Uterus (tissue), 4 donors: ENCODE measurements at places on chromosomes 5 and 9. TPM values are rescaled to one million over a fixed set of nuclear protein-coding genes. Genes with fewer than 3 reads are reported as not detected.

Gene GARIN3
- not detected for total RNA-seq

Gene TLE4
- total RNA-seq: 30.9 TPM

DNA sequence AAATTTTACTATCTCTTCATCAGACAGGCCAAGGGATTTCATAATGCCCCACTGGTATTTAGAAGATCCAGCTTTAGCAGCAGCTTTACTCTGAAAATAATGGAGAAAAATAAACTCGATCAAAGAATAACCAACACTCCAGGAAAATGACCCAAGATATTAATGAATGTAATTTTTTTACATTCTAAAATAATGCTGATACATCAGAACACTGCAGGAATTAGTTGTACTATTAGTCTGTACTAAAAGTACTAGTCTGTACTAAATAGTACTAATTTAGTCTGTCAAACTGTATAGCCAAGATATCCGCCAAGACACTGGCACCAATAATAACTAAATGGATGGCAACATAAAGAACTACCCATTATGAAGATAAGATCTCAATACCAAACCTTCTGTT is 18.1 kb downstream of the LARS1 start:
- DNase-seq: no peak

- no peak for DNase-seq
These were observed 176.4 kb downstream of the ARRDC3 start for GRCh38 chr5:91206734-91207133.

GRCh38 chr5:62354028-62354874 is 48.2 kb downstream of the KIF2A start:
- no peak for DNase-seq

GRCh38 chr9:125969868-125970267 is 222.7 kb downstream of the PBX3 start:
- DNase-seq: no peak

DNA sequence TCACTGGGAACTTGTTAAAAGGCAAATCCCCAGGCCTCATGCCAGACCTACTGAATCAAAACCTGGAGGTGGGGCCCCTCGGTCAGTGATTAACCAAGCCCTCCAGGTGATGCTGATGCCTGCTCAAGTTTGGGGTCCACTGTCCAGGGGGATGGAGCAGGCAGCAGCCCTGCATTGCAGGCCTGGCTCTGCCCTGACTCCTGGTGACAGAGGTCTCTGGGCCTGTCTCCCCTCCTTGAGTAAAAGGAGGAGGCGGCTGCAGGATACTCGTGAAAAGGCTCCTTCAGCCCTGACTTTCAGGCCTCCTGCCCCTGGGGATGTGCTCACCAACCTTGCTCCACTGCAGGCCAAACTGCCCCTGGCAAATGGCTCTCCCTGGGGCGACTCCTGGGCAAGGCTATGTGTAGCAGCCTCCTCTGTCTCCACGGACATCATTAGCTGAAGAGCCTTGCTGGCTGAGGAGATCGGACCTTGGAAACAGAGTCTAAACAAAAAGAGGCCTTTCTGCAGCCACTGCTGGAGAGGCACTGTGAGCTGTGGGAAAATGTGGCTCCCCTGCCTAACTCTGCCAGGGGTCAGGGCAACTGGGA is 134.8 kb upstream of the ALDH1B1 start:
- DNase-seq: no peak

DNA sequence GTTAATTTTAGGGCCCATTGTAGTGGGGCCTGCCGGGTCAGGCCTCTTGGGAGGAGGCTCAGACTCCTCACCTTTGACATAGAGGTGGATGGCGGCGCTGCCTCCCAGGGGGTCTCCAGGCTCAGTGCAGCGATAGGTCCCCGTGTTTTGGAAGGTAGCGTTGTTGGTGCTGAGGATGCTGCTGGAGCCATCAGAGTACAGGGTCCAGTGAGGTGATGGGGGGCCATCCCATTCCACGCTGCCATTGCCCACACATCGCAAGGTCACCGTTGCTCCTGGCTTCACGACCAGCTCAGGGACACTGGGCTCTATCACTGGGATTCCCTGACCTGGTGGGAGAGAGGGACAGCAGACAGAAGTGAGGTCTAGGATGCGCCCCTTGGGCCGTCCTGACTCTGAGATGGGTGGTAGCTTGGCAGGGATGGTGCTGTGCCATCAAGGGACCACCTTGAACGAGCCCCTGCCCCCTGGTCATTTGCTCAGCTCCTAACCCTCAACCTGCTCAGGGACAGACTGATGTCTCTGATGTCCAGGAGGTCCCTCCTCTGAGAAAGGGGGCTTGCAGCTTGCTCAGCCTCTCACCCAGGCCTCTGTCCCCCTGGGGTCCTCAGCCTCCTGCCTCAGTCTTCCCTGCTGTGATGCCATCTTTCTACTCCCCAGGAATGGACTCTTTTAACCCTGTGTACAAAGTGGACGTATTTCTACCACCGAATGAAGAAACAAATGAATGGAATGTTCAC is 5.5 kb downstream of the CSF1R start:
- no peak for DNase-seq

DNA sequence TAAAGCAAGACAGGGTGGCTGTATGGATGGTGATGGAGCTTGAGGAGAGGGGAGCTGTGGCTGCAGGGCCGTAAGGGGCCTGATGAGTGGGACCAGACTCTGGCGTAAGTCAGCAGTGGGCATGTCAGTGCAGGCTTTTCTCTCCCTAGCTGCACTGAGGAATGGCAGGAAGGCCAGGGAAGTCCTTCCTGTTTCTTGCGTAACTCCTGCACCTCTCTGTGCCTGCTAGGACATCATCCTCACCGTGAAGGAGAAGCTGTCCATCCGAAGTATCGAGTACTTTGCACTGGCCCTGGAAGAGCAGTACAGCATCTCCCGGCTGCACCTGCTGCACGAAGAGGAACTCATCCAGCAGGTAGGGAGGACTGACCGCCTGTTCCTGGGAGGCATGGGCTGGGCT is 24.1 kb upstream of the TRMT10B start:
- DNase-seq: no peak

DNA sequence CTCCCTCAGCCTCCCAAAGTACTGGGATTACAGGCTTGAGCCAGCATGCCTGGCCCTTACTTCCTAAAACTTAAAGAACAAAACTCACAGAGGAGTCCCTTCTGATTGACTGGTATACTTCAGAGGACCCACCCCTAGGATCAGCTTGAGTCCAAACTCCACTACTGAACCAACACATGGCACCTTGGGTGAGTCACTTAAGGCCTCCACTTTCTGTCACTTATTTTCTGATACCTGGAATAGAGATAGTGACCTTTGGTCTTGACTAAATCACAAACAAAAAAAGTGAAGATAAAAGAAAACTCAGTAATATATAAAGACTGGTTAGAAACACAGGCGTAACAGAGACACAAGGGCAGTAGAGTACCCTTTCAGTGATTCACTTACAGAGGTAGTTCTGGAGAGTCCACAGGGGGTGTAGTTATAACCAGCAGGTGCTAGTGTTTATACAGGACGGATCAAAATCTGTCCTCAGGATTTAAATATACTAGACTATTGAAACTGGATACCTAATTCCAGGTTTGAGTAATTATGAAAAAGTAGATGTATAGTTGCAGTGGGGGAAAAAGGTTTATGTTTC is 274.3 kb upstream of the ANKRD55 start:
- DNase-seq: no peak

DNA sequence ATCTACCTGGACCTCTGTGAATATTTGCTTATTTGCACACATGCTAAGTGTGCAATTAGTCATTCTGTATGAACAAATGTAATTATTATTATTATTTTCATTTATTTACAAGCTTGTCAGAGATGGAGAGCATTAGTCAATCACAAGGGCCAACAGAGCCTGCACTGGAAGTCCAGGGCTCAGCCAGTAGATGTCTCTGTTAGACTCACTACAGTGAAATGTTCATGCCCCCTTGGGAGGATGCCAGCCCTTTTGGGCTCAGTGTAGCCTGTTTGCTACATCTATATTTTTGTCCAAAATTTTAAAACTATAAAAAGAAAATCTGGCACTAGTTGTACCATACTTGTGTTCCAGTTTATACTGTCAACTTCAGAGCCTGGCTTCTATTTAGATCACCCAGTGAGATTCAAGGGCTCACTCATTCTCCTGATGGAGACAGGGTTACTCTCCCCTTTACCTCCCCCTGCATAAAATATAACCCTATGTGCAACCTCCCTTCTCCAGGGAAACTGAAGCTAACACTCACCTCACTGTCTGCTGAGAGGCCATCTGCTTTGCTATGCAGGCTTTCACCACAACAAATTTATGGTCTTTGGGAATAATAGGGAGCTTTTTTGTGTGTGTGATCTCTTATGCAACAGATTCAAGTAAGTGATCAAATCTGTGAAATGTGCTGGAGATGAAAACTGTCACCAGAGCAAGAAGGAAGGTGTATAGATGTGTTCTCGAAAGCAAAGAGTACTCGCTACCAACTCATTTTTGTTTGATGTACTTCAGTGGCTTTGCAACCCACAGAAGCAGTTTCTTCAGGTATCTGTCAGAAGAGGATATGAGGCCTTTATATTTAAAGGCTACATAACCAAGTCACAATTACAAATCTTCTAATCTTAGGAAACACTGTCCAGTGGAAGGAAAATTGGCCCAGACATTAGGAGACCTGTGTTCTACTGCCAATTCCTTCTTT is 99.9 kb upstream of the TLE4 start:
- peak; percentile 42 for DNase-seq

GRCh38 chr5:132214491-132214890 is 13.2 kb downstream of the P4HA2 start:
- DNase-seq: no peak

- DNase-seq: no peak
These were observed 105.6 kb downstream of the VCAN start for GRCh38 chr5:83577036-83577636.

DNA sequence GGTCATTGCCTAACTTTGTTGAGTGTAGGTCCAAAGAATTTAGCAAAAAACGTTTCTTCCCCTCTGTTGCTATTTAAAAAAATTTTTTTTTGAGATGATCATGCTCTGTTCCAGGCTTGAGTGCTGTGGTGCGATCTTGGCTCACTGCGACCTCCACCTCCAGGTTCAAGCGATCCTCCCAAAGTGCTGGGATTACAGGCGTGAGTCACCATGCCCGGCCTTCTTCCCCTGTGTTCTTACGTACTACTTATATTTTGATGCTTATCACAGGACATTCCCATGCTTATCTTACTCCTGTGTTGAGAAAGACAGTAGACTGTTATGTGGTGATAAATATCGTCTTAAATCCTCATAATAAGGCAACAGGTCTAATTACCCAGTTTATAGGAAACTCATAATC is 2.5 kb downstream of the ACER2 start:
- no peak for DNase-seq

DNA sequence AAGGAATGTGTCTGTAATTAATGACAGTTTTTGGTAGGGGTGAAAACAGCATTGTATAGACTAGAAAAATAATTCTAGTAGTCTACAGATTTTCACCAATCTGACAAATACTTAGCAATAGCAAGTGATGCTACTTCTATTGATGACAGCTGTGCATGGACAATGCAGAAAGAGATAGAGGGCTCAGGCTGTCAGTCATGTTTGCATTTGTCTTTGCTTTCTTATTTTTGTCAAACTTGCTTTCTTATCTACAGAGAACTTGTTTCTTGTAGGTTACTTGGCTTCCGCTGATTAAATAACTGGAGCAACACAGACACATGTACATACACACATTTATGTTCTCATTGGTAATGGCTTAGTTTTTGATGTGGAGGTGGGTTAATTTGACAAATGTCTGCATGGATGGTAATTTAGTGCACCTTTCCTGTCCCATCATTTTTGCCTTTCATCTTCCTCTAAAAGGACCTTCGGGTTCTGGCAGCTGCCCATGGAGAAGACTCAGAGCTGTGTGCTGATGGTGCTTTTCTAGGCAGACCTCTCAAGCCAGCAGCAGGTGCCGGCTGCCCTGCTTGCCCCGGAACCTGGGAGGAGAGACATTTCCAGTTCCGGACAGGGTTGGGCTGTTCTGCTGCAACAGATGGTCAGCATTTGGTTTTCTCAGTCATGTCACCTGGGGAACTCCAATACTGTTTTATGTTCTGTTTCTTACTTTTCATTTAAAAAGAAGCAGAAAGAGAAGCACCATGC is 28.8 kb downstream of the CAMK4 start:
- DNase-seq: no peak
